ENCODE measurements at places on chromosomes 16 and 17.

- no peak for DNase-seq
Observed at GRCh38 chr16:75317532-75317931, 66.1 kb upstream of the BCAR1 start.

DNA sequence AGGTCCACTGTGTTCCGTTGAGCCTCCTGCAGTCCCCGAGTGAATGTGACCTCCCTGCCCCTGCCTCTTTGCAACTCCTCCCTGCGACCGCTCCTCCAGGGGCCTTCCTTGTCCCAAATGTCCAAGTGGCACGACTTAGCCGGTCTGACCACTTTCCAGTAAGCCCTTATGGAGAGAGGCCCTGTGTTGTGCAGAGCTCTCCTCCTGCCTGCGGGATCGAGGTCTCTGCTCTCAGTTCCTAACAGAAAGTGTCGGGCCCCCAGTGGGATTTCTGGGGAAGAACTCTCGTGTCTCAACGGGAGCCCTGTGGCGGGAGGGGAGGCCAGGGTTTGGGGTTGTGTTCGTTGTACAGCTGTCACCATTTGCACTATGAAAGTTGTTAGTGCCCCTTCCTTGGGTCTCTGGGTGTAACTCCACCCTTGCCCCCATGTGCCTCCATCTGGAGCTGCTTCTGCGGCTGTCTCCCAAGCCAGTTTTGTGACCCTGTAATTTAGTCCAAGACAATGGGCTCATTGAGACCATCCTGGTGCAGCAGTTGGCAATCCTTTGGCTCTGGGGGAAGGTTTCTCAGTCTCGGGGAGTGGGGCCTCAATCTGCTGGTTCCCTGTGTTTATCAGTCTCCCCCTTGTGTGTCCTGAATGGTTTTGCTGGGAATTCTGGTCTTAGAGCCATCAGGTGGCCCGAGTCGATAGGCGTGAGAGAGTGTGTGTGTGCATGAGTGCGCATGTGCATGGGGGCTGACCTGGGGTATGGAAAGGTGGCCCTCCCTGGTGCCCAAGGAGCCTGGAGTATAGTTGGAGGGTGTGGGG, 234.5 kb downstream of the SEC14L1 start:
- DNase-seq, result no peak

GRCh38 chr17:1753767-1754429, 8.0 kb upstream of the SERPINF1 start:
- no peak for DNase-seq

DNA sequence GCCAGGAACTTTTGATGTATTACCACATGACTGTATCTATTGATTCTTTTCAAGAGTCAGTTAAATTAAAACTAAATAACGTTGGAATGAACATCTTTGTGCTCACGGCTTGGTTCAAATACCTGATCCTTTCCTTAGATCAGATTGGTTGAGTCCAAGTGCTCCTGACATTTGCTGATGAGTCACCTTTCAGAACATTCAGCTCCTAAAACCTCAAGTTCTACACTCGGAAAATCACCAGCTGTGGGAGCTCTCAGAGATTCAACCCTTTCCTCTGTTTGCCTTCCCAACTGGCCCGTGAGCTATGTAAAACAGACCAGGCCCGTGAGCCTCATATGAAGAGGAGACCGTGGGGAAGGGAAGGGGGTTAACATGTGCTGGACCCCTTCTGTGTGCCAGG, 68.1 kb downstream of the RTN4RL1 start:
- DNase-seq, result no peak

DNA sequence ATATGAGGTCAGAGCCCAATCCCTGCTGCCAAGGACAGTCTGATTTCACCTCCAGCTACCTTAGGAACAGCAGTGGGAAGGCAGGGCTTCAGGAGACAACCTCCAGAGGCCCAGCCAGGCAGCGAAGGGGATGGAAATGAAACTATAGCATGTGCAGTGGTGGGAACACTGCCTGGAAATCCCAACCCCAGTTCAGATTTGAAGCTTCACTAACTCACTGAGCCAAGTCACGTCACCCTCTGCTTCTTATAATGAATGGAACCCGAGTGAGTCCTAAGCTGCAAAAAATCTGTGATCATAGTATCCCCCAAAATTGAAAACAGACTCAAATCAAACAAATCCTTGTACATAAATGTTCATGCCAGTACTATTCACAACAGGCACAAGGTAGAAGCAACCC, 36.0 kb upstream of the SLC39A11 start:
- DNase-seq, result no peak
